ENCODE measurements at places on chromosomes 13 and 19.

GRCh38 chr13:106220211-106220610 is 315.3 kb downstream of the EFNB2 start:
- DNase-seq: no peak

DNA sequence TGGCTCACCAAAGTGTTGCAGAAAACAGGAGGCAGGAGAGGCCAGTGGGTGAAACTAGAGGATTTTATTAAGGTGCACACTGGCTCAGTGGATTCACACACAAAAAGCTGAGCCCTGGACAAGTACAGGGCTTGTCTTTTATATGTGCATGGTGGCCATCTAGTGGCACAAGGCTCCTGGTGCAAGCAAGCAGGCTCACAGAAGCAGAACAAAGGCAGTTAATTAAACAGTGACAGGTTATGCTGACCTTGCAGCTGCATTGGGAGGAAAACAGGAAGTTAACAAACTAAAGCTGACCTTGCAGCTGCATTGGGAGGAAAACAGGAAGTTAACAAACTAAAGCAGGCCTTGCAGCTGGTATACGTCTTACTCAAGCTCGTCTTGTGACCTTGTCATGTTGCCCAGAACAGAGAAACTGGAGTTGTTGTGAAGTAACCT is 65.3 kb upstream of the ZNF681 start:
- no peak for DNase-seq

GRCh38 chr19:17125728-17126677 is 50.4 kb downstream of the MYO9B start:
- no peak for DNase-seq

- no peak for DNase-seq
Observed at GRCh38 chr19:41535029-41535622, 40.8 kb upstream of the CEACAM21 start.

- DNase-seq: no peak
Observed at GRCh38 chr13:99009987-99010551, 32.2 kb upstream of the DOCK9 start.

- no peak for DNase-seq
Observed at GRCh38 chr19:28169168-28169887, 1043.6 kb downstream of the UQCRFS1 start.

- no peak for DNase-seq
Observed at GRCh38 chr13:38398711-38399493, 49.3 kb downstream of the UFM1 start.

GRCh38 chr13:97101912-97102708 is 107.8 kb upstream of the OXGR1 start:
- no peak for DNase-seq

DNA sequence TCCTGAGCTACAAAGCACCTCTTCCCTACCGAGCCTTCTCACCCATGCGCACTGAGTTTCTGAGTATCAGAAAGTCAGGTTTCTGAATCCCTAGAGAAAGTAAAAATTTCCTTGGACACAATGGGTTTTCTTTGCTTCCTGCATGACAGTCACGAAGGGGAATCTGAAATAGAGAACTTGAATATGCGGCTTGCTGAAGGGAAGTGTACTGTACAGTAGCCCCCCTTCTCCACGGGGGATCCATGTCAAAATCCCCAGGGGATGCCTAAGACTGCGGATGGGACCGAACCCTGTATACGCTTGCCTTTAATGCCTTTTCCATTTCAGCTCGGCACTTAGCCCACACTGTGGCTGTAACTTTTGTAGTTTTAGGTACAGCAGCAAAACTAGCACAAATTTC is 107.9 kb downstream of the GGACT start:
- no peak for DNase-seq

- no peak for DNase-seq
Observed at GRCh38 chr13:105144936-105145335, 1390.5 kb downstream of the EFNB2 start.

DNA sequence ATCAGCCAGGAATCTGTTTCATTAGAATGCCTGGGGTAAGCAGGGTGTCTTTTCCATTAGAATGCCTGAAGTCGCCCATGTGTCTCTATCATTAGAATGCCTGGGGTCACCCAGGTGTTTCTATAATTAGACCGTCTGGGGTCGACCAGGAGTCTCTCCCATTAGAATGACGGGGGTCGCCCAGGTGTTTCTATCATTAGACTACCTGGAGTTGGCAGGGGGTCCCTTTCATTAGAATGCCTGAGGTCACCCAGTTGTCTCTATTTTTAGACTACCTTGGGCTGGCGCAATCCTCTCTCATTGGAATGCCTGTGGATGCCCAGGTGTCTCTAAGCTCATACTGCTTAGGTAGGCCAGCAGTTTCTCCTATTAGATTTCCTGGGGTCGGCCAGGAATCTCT is 1447.6 kb downstream of the UQCRFS1 start:
- no peak for DNase-seq

DNA sequence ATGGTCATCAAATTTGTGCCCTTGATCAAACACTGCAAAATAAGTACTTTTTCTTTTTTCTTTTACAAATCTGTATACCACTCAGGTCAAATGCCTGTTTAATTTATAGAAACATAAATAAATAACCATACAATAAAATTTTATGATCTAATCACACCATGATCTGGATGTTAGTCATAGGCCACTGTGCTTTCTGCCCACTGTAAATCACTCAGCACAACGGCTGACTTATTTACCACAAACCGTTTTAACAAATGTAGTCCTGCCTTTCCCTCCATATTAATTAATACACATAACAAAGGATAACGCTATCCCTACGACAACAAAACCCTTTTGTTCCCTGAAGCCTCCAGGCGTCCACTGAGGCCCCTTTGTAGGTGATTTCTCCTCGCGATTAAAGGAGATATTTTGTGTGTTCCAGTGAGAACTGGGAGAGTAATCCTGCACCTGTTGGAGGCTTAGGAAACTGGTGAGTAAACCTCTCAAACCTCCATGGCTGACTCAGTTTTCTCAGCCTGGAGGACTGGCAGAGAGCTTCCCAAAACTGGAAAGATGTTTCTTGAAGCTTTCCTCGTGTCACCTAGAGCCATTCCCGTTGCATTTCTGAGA is 477.1 kb upstream of the SGCG start:
- DNase-seq: no peak

DNA sequence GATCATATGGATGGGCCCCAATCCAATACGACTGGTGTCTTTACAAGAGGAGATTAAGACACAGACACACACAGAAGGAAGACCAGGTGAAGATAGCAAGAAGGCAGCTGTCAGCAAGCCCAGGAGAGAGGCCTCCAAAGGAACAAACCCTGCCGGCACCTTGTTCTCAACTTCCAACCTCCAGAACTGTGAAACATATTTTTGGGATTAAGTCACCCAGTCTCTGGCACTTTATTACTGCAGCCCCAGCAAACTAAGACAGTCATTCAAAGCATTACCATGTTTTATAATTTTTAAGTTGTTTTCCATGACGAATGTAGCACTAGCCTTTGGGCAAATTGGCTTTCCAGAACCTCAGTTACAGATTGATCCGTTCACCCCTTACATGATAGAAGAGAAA is 11.3 kb downstream of the STARD13 start:
- DNase-seq: no peak

DNA sequence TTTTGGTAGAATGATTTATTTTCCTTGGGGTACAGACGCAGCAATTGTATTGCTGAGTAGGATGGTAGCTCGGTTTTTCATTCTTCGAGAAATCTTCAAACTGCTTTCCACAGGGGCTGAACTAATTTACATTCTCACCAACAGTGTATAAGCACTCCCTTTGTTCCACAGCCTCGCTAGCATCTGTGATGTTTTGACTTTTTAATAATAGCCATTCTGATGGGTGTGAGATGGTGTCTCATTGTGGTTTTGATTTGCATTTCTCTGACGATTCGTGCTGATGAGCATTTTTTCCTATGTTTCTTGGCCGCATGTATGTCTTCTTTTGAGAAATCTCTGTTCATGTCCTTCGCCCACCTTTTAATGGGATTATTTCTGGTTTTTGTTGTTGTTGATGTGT is 54.8 kb upstream of the UQCRFS1 start:
- no peak for DNase-seq

DNA sequence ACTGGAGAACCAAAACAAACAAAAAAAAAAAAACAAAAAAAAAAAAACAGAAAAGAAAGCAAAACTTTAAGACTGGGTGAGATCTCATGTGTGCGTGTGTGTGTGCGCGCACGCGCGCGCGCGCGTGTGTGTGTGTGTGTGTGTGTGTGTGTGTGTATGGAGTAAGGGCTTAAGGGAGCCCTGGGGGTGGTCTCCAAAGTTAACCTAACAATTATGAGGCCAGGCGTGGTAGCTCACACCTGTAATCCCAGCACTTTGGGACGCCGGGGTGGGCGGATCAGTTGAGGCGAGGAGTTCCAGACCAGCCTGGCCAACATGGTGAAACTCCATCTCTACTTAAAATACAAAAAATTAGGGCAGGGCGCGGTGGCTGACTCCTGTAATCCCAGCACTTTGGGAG is 46.7 kb downstream of the CYP4F22 start:
- DNase-seq: no peak

DNA sequence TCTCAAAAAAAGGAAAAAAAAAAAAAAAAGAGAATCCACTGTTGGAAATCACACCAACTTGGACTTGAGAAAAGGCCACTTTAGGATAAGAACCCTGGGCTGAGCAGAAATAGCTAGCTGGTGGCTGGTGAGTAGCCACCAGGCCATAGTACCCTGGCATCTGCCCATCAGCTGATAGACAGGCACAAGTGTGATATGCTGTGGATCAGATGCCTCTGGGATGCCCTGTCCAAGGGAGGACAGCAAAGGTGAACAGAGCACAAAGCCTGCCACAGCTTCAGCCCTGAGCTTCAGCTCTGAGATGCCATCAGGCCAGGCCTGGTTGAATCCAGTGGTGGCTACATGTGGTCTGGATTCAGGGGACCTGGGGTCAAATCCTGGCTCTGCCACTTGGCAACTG is 8.7 kb downstream of the SIRT2 start:
- no peak for DNase-seq

DNA sequence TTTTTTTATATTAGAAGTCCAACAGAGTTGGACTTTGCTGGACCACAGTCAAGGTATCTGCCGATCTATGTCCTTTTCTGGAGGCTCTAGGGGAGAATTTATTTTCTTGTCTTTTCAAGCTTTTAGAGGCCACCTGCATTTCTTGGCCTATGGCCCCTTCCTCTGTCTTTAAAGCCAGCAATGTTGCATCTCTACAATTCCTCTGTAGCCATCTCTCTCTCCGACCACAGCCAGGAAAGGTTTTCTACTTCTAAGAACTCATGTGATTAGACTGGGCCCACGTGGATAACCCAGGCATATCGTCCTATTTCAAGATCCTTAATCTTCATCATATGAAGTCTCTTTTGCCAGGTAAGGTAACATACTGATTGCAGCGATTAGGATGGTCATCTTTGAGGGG is 43.5 kb upstream of the RGCC start:
- no peak for DNase-seq

DNA sequence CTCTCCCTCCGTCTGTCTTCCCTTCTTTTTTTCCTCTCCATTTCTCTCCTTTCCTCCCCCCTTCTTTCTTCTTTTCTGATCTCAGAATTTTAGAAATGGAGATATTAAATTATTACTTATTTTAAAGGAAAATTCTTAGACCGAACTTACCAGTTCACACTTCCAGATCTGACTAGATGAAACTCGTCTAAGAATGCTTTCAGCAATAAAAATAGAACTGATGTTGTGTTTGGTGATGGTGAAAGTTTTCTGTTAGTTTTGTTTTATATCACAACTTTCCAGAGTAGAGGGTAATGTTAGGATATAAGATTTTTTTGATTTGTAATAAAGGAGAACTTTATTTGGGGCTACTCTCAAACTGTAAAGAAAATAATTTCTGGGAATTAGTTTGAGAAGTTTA is 29.9 kb downstream of the UCHL3 start:
- no peak for DNase-seq

GRCh38 chr19:38559428-38560401 is 58.0 kb downstream of the MAP4K1 start:
- DNase-seq: no peak

DNA sequence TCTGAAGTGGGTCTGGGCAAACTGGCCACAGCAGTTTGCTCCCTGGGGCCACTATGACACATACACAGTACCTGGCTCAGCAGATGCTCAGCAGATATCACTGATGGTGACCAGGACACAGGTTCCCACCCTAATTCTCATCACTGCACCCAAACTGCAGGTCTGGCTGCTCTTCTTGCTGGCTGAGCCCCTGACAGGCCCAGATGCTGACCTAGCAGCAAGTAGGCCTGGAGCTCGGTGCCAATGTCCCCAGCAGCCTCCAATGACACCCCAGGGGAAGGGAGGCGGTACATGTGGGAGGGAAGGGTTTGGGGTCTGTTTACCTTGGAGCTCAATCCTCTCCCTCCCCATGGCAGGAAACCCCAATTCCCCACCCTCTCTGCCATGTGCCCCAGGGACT is 5.1 kb downstream of the UBE2S start:
- no peak for DNase-seq

- no peak for DNase-seq
Observed at GRCh38 chr19:6802336-6803035, 30.0 kb downstream of the VAV1 start.

DNA sequence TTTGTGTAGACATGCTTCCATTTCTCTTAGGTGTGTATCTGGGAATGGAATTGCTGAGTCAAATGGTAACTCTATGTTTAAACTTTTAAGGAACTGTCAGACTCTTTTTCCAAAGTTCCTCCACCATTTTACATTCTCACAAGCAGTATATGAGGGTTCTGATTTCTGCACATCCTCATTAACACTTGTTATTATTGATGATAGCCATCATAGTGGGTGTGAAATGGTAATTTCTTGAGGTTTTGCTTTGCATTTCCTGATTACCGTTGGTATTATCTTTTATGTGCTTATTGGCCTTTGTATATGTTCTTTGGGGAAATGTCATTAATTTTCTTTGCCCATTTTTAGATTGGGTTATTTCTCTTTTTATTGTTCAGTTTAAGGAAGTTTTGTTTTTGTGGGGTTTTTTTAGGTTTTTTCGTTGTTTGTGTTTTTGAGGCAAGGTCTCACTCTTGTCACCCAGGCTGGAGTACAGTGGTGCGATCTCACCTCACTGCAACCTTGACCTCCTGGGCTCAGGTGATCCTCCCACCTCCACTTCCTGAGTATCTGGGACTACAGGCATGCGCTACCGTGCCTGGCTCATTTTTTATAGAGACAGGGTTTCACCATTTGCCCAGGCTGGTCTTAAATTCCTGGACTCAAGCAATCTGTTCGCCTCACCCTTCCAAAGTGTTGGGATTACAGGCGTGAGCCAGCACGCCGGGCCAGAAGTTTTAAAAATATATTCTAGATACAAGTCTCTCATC is 34.3 kb downstream of the NAA16 start:
- DNase-seq: no peak

DNA sequence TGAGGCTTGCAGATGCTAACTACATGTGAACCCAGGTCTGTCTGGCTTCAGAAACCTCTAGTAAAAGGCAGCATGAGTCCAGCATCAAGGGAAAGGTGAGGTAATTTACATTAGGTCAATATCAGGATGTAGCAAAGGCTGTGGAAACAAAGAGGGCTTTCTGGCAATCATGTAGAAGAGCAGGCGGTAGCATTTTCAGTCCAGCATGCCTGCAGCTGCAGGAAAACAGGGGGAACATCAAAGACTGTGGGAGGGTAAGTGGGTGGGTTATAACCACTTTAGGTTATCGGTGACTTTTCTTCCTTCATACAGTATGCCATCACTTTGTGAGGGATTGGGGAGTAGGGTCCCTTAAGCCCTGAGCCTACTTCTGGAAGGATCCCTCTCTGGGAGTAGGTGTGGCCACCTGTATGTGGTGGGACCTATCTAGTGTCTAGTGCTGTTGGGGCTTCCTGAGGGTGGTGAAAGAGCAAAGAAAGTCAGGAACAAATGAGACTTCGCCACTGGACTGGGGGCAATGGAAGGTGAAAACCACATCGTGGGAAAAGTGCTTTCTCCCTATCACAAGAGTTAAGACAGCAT is 10.8 kb downstream of the SUGP2 start:
- DNase-seq: no peak

All from NCI-H187 treated with DMSO at 0.1 percent for 48 hours (cell line).